ENCODE measurements at places on chromosomes 3 and 15.

- no peak for DNase-seq
Observed at GRCh38 chr3:71409352-71409751, 174.2 kb downstream of the FOXP1 start.

GRCh38 chr3:136916223-136916622 is 41.6 kb upstream of the IL20RB start:
- no peak for DNase-seq

DNA sequence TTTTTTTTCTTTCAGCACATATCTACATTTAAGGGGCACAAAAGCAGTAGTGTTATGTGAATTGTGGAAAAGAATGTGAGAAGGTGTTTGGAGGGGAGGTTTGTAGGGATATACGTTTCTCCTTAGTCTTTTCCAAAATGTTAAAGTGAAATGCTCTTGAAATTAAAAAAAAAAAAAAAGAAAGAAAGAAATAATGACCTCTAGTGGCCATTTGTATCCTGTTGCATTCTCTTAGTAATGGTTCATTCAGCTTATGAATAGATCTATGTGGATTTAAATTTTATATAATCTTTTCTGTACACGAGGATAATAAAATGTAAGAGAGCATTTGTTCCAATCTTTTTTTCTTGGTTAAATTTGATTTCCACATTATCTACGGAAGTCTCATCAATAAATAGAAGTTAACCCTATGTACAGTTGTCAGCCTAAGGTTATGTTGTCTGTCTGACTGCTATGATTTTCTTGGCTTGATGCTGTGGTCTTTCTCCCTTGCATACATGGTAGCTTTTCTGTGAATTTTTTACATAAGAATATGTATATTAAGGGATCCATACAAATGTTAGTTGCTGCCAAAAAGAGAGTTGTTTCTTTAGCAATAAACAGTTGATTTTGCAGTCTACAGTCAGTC is 1.7 kb downstream of the P2RY13 start:
- DNase-seq, result no peak

- no peak for DNase-seq
Observed at GRCh38 chr3:139928708-139929505, 6.1 kb upstream of the CLSTN2 start.

- DNase-seq, result no peak
Observed at GRCh38 chr3:139454346-139454745, 22.0 kb downstream of the RBP2 start.

- DNase-seq, result no peak
Observed at GRCh38 chr3:186670155-186670554, 4.3 kb downstream of the HRG start.

DNA sequence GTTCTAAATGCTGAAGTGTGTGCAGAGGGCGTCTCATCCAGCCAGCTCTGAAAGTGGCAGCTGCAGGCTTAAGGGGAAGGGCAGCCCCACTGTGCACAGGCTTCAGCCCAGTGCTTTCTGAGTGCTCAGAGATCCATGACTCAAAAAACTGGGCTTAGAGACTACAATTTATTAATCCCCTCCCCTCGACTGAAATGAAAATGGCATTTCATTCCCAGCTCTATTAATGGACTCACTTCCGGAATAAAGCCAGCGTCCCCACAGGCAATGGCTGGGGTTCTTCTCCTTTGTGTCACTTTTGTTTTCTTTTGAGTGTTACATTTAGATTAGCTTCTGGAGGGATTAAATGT is 55.5 kb upstream of the PLXNA1 start:
- no peak for DNase-seq
